Activated naive CD8-positive, alpha-beta T cell treated with anti-CD3 and anti-CD28 coated beads, Interleukin-2, amount 10 ng/mL, durations not matched to agents 7 days and 5 days (primary cell): ENCODE measurements at places on chromosomes 5 and 9. TPM values are rescaled to one million over a fixed set of nuclear protein-coding genes. Genes with fewer than 3 reads are reported as not detected.

GRCh38 chr5:108736855-108737254, 10.8 kb upstream of the FER start:
- DNase-seq: no peak

- no peak for DNase-seq
Measured at GRCh38 chr9:92147030-92147851, 32.0 kb upstream of the SPTLC1 start.

Gene OSMR
- not detected for total RNA-seq

Gene TMEM215
- not detected for total RNA-seq

GRCh38 chr5:65382582-65382981, 99.1 kb downstream of the ADAMTS6 start:
- DNase-seq: no peak

Gene SLC1A3
- total RNA-seq: 1.5 TPM

DNA sequence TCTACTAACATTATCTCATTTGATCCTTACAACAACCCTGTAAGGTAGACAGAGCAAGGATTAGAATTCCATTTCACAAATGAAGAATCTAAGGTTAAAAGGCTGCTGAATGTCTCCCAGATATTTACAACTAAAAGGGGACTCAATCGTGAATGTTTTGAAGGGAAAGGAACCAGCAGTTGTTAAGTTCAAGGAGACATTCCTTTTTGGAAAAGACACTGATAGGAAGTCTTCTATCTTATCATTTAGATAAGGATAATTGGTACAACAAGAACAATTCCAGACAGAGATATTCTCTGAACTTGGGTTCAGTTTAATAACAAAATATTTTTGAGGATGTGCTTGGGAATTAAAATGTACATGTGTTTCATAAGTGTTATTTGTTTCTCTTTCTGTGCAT, 37.5 kb upstream of the CER1 start:
- no peak for DNase-seq

- DNase-seq: no peak
Measured at GRCh38 chr5:9644630-9645029, 14.5 kb upstream of the TAS2R1 start.

DNA sequence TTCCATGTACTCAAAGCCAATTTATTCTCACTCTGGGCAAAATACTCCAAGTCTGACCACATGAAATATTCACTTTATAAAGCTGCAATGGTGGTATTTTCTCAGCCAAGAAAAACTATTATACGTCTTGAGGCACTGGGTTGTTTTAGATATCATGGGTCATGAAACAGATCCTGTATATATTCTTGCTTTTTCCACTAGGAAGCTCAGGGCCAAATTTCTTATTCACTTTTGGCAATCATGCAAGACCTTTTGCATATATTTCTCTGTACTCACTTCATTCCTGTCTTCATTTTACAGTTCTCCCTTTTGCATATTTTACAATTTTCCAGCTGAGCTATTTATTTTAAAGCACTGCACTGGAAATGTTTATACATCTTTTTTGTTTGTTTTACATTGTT, 49.8 kb downstream of the GABBR2 start:
- no peak for DNase-seq

Gene TGFBI
- 9.3 TPM for total RNA-seq

GRCh38 chr5:96655506-96655905, 6.7 kb upstream of the CAST start:
- no peak for DNase-seq

- peak; percentile 93 for DNase-seq
Measured at GRCh38 chr9:133121198-133121914, at the start of gene RALGDS. RALGDS (minus strand) TSS chr9:133121240; CDS start chr9:133121154, 86 bp downstream.

- no peak for DNase-seq
Measured at GRCh38 chr5:141973871-141974595, 5.1 kb downstream of the RNF14 start.
